ENCODE measurements at places on chromosomes 3 and 15.
A peak's percentile ranks its signal among the peaks of the same experiment; 100 is the strongest.

DNA sequence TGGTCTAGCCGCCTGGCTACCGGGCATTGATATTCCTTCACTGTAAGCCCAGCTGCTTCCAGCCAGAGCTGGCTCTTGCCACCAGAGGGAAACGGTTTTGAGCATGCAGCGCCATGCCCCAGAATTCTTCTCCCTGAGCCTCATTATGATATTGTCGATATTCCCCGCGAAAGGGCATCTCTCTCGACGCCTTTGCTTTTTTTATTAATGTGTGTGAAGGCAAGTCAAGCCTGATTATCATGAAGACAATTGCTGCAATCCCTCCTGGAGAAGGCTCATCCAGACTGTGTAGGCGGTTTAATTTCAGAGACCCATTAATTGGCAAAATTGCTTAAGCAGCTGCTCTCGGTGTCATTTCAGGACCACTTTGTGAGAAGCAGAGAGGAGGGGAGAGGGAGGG lies 321.2 kb upstream of the TLE3 start:
- no peak for DNase-seq

- no peak for DNase-seq
These were observed 188.5 kb upstream of the SLC24A5 start for GRCh38 chr15:47932261-47932660.

- no peak for DNase-seq
These were observed 217.0 kb downstream of the PLOD2 start for GRCh38 chr3:145943952-145944351.

GRCh38 chr3:197327701-197328100 lies 29.3 kb upstream of the DLG1 start:
- DNase-seq: no peak

DNA sequence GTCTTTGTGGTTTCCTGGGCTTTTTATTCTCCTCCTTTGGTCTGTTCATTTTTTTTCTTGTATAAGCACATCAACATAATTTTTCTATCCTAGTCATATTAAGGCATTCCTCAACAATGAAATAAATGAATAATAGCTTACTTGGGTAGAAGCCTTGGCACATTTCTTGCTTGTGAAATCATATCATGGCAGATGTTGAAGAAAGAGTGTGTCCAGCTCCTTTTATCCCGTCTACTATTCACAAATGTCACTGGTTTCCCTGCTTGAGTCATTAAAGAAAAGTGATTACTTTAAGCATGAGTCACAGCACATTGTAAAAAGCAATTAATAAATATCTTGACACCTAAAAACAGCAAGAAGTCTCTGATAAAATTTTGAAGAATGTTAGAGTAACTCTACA lies 42.1 kb downstream of the MINAR1 start:
- DNase-seq: no peak

DNA sequence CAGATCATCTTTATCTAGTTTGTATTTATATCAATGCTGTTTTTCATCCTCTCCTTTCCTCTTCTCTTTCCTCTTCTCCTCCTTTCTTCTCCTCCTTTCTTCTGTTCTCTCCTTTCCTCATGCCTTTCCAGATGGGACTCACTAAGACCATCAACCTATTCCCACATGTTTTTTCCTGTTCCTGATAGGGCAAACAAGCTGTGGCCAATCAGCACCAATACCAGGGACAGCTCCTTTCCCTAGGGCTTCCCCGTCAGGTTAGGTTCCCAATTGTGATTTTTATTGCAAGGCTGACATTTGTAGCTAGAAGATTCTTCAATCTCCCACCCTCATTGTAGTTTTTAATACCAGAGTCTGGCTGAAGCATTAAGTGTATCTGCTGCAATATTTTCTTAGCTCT lies 76.3 kb upstream of the COL8A1 start:
- DNase-seq: no peak

DNA sequence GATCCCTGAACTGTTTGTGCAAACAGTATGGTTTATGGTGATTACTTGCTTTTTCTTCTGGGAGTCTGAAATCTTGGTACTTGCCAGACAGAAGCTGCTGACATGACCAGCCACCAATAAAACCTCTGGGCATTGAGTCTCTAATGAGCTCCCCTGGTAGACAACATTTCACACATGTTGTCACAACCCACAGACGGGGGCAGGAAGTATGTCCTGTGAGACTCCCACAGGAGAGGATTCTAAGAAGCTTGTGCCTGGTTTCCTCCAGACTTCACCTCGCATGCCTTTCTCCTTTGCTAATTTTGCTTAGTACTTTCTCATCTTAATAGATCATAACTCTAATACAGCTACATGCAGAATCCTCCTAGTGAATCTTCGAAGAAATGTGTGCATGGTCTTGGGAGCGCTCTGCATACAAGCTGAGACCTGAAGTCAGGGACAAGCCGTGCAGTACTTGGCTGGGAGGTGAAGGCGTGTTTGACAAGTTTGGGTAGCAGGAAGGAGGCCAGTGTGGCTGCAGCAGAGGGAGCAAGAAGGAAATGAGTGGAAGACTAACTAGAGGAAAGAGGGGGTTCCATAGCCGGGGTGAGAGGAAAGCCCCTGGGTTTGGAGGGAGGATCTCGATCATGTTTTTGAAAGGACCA lies 49.0 kb downstream of the B3GNT5 start:
- DNase-seq: no peak

- no peak for DNase-seq
These were observed 10.2 kb downstream of the CD276 start for GRCh38 chr15:73694419-73694818.

GRCh38 chr3:10352146-10352911 lies 31.4 kb upstream of the SEC13 start:
- no peak for DNase-seq

DNA sequence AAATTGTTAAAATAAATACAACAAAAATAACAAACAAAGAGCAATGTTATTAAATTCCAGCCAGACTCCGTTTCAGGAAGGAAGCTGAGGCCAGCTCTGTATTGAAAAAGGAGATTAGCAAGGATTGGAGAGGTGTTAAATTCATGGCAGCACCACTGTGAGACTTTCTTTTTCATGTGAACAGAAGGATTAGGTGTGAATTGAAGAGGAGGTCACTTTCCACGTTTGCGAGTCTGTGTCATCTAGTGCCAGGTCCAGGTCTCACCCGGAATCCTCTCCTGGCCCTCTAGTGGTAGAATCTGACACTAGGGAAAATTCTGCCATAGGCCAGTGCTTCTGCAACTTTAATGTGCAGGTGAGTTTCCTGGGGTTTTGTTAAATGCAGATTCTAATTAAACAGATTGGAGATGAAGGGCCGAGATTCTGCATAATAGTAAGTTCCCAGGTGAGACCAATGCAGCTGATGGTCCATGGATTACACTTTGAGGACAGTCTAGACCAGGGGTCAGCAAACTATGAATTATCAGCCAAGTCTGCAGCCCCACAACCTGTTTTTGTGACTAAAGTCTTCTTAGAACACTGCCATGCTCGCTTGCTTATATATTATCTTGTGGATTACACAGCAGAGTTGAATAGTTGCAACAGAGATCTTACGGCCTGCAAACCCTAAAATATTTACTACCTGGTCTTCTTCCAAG lies 9.2 kb upstream of the SLC6A1 start:
- DNase-seq: no peak

DNA sequence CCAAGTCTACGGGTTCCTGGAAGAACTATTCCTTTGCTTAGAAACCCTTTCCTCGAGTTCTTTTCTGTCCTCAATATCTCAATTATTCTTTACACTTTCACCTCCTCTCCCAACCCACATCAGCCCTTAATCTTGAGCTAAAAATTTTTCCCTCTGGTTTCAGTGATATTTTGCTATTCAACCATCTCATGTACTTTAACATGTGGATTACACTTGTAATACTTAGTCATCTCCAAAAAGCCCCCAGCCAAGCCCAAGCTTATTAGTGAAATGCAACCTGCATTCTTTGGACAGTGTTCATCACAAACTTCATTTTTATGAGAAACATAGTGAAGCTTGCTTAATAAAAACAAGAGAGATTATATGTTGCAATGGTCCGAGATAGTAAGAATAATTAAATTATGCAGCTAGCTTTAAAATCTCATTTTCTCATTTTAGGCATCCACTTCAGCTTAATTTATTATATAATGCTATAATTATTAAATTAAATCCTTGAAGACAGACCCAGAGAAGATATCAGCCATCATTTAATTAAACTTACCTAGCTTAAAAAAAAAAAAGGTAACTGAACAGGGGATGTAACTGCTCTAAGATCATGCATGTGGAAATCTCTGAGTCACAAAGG lies 534.5 kb upstream of the TBL1XR1 start:
- DNase-seq: no peak

DNA sequence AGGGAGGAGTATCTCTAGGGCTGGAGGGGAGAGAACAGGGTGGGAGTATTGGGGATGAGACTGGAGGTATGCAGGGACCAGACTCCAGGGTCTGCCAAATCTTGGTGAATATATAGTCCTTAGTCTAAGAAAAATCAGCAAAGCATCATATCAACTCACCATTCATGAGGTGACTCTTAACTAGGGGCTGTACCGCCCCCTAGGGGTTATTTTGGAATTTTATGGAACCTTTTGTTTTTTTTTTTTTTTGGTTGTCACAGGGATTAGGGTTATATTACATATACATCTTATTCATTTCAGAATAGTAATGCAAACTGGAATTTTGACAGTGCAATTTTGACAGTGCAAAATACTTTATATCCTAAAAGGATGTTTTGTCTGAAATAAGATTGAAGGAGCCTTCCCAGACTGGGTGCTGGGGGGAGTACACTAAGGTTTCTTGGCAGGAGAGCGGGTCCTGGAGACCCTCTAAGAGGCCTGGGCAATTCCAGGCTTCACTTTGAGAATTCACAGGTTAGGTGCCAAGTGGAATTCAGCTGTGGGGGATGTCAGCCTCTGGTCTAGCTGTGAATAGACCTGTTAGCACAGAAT lies 7.5 kb downstream of the CMTM7 start:
- DNase-seq: peak; percentile 66

- peak; percentile 19 for DNase-seq
These were observed 4.9 kb downstream of the HDAC11 start for GRCh38 chr3:13484851-13485590.

- DNase-seq: no peak
These were observed 141.5 kb upstream of the PLXND1 start for GRCh38 chr3:129747992-129748391.

DNA sequence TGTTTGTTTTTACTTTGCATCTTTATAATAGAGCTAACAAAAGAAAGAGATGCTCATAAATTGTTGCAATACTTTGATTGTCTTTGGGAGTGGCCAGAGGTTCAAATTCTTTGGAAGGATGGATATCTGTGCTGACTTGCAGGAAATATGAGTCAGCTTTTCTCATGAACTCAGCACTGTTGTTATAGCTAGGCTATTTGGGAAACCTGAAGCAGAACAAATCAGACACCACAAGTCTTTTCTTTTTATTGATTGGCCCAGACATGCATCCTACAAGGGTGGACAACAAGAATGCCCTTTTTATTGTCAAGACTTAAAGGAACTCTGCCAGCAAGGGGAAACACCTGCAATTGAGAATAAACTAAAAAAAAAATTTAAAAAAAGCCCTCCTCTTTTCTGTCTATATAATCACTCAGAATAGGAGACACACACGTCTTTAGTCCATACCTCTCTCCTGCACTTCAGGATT lies 4.6 kb upstream of the DENND4A start:
- no peak for DNase-seq

- peak; percentile 58 for DNase-seq
These were observed 104.9 kb upstream of the ASB14 start for GRCh38 chr3:57397175-57398026.

DNA sequence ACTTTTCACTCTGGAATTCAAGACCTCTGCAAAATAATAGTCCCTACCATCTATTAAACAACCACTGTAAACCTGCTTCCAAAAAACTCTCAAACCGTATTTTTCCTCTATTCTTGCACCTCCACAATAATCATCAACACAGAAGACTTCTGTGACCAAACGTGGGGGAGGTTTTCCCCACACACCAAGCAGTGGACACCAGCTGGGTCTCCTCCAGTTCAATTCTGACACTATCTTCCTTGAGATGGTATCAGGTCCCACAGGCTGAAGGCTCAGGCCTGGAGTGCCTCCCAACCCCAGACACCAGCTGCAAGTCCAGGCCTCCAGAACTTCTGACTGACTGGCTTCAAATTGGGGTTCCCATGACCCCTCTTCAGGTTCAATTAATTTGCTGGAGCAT lies 89.6 kb upstream of the RAP2B start:
- no peak for DNase-seq

DNA sequence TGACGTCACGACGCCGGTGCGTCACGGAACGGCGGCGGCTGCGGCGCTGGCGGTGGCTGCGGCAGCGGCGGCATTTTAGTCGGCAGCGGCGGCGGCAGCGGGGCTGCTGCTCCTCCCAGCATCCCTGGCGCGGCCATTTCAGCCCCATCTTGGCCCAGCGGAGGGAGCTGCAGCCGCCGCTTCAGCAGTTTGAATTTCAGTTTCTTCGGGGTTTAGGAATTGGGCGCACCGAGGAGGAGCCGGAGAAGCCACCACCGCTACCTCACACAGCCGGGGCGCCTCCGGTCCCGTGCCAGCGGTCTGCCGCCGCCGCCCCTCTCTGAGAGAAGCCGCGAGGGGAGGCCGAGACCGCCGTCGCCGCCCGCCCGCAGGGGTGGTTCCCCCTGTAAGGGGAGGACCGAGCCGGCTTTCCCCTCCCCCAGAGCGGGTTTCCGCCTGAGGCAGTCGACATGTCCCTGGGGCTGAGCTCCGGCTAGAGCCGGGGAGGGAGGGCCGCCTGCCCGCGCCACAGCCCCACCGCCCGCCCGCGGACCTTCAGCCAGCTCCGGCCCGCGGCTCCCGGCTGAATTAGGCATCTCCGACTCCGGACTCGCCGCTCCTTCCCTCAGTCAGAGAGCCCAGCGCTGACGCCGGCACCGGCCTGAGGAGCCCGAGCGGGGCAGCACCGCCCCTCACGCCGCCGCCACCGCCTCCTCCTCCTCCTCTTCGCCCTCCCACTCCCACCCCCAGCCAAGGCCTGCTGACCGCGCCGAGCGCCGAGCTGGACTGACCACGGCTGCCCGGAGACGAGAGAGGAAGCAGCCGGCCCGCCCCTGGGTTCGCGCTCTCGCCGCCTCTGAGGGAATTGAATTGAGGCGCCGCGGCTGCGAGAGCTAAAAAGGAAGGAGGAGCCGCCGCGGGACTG lies at the start of gene TSC22D2:
Gene TSC22D2 (plus strand): TSS at position 78 of the 904 bp plus-strand sequence. CDS start 1,053 bp downstream, outside the sequence.
- peak; percentile 96 for DNase-seq

DNA sequence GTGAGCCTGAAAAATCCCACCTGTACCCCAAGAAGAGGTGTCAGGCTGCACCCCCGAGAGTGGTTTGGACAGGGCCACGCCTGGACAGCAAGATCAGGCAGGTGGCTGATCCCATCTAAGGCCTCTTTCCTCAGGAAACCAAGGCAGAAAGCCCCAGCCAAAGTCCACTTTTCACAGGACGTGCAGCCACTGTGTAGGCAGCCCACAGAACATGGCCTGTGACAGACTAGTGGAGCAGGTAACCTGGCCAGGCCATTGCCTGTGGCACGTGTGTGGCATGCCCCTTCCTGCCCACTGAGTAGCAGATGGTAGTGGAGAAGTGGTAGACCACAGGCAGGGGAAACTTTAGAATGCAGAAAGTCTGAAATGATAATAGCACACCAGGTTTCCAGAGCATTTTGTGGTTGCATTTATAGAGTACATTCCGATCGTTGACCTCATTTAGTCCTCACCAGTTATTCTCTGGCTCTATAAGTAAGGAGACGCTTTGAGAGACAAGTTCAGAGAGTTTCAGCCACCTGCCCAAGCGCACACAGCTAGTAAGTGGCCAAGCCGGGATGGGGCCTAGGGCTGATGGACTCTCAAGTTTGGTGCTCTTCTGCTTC lies 68.7 kb downstream of the AAGAB start:
- DNase-seq: no peak

GRCh38 chr3:52237657-52238172 lies 1.2 kb downstream of the TWF2 start:
- DNase-seq: no peak

Data from central memory CD4-positive, alpha-beta T cell (primary cell).